Eye (tissue), 1 donor: ENCODE measurements at places on chromosomes 11 and 22.
A peak's percentile ranks its signal among the peaks of the same experiment; 100 is the strongest.

DNA sequence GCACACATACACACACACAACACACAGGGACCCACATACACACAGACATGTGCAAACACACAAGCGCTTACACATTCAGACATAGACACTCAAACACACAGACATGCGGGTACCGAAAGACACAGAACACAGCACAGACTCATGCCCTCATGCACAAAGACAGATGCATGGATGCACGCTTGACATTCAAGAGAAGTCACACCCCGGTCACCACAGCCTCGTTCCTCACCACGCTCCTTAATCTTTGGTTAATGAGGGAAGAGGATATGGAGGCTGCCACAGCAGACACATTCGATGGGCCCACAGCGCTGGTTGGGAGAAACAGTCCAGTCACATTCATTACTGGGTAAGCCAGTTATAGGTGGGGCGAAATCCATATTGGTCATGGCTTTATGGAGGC is 51.9 kb upstream of the EIF3D start:
- DNase-seq: no peak

DNA sequence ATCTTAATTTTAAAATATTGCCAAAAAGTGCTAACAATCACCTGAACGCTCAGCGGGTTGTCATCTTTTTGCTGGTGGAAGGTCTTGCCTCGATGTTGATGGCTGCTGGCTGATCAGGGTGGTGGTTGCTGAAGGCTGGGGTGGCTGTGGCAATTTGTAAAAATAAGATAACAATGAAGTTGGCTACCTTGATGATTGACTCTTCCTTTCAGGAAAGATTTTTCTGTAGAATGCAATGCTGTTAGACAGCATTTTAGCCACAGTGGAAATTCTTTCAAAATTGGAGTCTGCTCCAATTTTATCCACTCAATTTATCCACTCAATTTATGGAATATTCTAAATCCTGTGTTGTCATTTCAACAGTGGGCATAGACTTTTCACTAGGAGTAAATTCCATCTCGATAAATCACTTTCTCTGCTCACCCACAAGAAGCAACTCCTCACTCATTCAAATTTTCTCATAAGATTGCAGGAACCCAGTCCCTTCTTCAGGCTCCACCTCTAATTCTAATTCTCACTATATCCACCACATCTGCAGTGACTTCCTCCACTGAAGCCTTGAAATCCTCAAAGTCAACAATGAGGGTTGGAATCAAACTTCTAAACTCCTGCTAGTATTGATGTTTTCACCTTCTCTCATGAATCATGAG is 78.8 kb downstream of the LINC01488 start:
- DNase-seq: no peak

DNA sequence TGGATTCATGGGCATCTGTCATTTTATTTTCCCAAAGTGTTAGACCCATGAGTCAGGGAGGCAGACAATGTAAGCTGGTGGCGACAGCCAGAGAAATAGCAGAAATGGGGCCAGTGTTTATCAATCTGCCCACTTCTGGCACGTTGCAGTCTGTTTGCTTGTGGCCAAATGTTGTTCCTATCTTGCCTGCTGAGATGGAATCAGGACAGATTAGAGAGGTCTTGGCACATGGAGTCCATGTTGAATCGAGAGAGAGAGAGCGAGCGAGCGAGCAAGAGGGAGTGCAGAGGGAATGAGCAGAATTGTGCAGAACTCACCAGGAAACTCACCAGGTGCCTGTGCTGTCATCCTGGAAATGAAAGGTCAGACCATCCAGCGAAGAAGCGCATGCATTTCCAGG is 21.9 kb upstream of the PARVG start:
- no peak for DNase-seq

GRCh38 chr11:75194147-75194546 is 43.2 kb downstream of the SLCO2B1 start:
- DNase-seq: no peak

GRCh38 chr11:131694526-131695424 is 324.4 kb downstream of the NTM start:
- DNase-seq: peak; percentile 96

- DNase-seq: no peak
Observed at GRCh38 chr22:48934446-48934845, 893.2 kb downstream of the BRD1 start.

- DNase-seq: no peak
Observed at GRCh38 chr11:65425971-65426838, 3.6 kb downstream of the NEAT1 start.

DNA sequence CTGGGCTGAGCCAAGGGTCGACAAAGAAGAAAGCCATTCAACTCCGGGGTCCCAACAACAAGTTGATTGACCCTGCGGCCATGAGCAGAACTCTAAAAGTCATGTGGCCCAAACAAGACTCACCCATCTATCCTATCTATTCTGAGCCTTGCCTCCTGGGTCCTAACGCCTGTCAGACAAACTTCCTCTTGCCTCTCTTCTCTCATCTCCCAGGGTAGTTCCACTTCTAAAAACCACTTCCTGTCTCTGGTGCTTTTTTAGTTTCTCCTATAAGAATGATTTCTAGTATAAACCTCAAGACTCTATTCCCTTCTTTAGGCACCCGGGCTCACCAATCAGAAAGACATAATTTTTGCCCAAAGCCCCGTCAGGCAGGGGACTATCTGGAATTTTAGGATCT is 530.2 kb downstream of the DLG2 start:
- DNase-seq: no peak

DNA sequence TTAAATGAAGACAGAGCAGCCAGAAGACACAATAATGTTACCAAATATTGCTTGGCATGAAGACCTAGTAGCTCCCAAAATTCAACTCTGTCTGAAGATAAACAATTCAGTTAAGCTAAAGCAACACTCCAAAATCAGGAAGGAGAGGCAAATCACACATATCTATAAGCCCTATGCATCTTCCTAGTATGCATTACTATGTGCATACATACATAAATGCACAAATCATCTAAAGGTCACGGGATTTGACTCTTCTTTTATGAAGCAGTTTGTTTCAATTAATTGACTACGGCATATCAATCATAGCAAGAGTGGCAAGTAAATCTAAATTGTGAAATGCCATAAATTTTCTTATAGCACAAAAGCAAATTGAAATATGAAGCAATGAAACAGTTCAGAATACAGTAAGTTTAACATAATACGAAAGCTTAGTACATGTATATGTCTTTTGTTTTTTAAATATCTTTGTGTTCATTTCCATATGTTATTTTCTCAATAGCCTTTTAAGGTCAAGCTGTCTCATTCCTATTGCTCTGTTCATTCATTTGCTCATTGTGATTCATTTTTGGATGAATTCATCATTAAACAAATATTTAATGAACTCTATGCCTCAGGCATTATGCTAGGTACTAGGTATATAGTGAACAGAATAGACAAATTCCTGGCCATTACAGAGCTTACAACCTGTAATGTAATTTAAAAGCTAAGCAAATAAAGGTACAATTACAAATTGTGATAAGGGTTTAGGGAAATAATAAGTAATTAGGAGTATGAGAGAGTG is 540.5 kb downstream of the DLG2 start:
- no peak for DNase-seq

DNA sequence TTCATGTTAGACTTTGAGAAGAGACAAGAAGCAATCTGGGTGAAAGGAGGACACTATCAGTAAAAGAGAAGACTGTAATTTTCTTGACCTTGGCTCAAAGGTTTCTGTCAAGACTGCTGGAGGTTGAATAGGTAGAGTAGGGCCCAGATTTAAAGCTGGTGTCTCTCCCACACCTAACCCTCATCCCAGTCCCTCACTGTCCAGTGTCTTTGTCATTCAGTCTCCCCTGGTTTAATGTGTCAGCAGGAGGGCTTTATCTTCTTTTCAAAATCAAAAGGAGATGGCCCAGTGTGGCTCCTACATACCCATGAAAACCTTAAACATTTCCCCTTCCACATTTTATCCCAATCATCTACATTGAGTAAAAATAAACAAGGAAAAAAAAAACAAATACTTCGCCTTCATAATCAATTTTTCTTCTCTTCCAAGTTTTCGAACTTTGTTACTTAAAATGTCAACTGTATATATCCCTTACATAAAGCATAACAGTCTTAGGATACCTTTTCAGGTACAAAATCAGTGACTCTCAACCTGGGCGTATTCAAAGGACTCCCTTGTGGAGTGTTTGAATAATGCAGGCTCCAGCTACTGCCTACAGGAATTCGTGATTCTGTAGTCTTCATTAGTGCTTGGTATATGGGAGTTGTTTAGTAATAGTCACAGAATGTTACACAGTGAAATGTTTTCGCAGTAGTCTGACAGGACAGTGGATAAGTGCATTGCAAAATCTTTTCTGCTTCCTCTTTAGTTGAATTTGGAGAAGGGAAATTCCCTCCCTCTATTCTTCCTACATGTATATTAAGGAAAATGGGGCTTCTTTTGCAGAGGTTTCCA is 87.2 kb downstream of the FAT3 start:
- no peak for DNase-seq

DNA sequence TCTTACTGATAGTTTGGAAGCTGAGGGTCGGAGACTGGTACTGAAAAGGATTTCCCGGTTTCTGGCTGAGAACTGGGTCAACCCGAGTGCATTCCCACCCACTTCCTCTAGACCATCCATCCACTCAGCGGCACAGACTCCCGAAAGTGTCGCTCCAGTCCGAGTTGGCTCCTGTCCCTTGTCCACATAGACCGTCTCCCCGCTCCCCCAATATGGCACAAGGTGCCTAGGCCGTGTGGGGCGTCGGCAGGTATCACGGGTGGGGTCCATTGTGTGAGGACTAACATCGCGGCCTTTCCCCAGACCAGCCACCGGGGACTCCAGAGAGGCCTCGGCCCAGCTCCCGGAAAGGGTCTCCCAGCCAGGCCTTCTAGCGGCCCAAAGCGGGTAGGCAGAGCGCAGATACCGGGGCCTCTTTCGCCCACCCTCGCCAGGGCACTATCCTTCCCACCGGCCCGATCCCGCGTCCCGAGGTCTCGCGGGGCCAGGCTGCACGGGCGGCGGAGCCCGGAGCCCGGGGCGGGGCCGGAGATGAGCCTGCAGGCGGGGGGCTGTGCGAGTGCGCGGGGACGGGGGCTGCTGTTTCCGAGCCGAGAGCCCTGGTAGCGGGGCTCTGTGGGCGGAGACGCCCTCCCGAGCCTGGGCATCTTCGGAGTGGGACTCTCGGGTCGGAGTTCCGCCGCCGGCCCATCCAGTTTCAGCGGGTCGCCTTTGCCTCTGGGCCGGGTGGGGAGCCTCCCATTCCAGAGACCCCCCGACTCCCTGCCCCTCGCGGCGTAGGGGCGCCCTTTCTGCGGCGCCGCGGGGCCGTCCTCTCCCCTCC is 21.1 kb downstream of the SERPINH1 start:
- DNase-seq: peak; percentile 94

GRCh38 chr22:42229455-42230149 is 40.9 kb downstream of the TCF20 start:
- DNase-seq: no peak

DNA sequence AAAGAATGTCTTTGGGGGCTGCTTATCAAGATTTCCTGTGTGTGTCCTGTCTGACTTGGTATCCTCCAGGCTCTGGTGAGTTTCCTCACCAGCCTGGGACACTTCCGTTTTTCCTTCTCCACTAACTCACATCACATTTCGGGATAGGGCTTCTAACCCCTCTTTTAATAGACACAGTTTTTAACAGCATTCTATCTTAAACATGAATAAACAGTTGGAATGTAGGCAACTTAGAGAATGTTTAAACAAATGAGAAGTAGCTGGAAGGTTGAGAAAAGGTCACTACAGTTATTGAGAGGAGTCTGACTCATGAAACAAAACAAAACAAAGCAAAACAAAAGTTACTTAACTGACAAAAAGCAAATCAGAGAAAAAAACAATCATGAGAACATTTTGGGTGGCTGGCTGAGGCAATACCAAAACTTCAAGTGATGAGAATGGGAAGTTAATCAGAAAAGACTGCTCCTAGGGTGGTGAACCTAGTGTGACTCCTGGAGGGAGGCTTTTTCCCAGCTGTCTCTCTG is 64.7 kb upstream of the CTSC start:
- DNase-seq: peak; percentile 46

DNA sequence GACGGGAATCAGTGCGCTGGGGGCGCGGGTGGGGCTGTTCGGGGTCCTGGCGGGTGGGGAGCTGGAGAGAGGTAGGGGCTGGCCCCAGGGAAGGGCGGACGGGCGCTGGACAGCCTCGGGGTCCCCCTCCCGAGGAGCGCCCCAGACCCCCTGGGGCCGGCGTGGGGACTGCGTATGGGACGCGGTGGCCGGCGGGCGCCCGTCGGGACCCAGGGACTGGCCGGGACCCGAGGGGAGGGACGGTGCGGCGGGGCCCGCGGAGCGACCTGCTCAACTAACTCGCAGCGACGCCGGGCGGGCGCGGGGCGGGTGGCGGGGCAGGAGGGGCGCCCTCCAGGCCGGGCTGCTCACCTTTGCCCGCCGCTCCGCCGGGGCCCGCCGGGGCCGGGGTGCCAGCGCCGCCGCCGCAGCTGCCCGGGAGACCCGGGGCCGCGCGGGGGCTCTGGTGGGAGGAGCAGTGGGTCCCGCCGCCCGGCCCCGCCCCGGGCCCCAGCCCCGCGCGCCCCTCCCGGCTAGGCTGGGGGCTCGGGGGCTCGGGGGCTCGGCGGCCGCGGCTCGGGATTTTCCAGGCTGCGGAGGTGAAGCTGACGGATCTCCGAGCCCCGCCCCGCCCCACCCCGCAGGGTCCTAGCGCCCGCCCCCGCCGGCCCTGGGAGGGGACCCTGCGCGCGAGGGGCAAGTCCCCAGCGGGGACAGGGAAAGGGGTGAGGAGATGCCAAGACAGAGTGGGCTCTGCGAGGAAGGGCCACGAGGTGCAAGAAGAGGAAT is 12.3 kb downstream of the STARD10 start:
- peak; percentile 67 for DNase-seq

GRCh38 chr22:29979777-29980321 is 96.9 kb downstream of the MTMR3 start:
- no peak for DNase-seq

DNA sequence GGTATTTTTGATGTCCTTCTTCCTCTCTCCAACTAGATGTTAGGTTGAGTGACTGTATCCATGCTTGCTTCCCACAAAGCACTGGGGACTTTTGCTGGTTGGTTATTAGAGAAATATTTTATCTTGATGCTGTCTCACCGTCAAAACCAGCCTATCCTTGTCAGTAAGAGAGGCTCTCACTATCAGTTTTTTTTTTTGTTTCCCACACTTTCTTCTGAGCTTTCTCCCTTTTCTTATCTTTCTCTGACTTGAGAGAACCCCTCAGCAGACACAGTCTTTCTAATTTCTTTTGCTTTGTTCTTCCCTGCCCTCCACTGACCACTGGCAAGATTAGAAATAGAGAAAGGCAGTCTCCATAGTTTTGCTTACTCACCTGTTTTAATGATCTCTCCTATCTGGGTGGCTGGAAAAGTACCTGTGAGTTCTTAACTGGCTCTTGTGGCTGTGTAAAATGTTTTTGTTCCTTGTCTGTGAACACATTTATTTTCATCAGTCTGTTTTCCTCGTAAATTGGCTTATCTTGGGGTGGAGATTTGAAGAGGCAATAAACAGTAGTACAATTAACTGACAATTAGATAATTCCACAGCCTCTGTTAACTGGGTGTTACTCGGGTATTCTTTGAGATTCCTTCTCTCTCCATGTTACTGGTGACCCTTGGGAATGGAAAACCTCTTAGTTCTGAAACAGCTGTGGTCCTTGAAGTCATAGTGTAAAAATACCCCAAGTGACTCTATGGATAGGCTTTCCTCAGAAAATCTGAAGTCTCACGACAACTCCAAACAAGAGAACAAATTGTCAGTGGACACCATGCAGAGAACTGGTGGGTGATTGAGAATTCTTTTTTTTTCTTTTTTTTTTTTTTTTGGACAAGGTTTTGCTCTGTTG is at the start of gene NXPE1:
Gene NXPE1, minus strand, starts transcription at position 457 of the 886 bp plus-strand sequence. CDS start 8,680 bp downstream, outside the sequence.
- no peak for DNase-seq

- DNase-seq: peak; percentile 33
Observed at GRCh38 chr11:2779981-2780849, 80.4 kb upstream of the KCNQ1OT1 start.
